ENCODE measurements at places on chromosomes 2 and 18. TPM values are rescaled to one million over a fixed set of nuclear protein-coding genes. Genes with fewer than 3 reads are reported as not detected.

The MREG gene
- 2.8 TPM for total RNA-seq

The CCDC102B gene
- total RNA-seq, result 64.7 TPM

The MARCO gene
- not detected for total RNA-seq

The SATB2 gene
- 11.7 TPM for total RNA-seq

The FOSL2 gene
- 84.3 TPM for total RNA-seq

The ZEB2 gene
- 136 TPM for total RNA-seq

All from smooth muscle cell of the pulmonary artery (primary cell).